Glutamatergic neuron (in vitro differentiated cells): ENCODE measurements at places on chromosomes 4 and X. TPM values are rescaled to one million over a fixed set of nuclear protein-coding genes. Genes with fewer than 3 reads are reported as not detected.
A peak's percentile ranks its signal among the peaks of the same experiment; 100 is the strongest.

GRCh38 chr4:188660796-188661195 is 521.6 kb downstream of the TRIML1 start:
- peaks cover 9% of the 10 kb centered on the region for H3K4me1 ChIP-seq
- peak overlapping the region; percentile 7 for H3K27ac ChIP-seq
- DNase-seq, result peak; percentile 32
- no peak overlapping the region for H3K4me3 ChIP-seq
- no peaks in the 10 kb centered on the region for H3K27me3 ChIP-seq

DNA sequence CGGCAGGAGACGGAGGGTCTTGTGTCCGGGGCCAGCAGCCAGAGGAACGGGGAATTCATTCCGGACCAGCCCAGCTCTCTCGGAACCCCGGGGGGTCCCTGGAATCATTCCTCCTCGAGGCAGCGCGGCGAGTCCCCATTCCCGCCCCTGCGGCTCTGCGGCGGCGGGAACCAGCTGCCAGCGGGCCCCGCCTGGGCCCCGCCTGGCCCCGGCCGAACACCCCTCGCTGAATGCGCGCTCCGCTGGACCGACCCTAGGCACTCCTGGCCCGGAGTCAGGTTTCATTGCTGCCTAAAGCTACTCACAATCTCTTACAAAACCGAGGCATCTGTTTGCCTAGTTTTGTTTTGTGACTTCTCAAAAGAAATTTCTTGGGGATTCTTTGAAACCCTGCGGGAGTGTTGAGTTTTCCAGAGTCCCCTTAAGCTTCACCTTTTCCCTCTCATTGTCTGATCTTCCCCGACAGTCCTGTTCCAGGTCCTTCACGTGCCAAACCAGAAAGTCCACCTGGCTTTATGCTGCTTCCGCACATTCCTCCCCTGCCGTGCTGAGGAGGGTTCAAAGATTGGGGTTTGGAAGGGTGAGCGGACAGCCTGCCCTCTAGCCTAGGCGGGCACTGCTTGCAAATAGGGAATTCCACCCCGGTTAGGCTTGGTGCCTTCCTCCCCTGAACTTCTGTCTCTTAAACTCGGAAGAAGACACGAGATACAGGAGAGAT is 789 bp downstream of the ARHGAP10 start:
- peak; percentile 47 for DNase-seq
- no peaks in the 10 kb centered on the region for H3K36me3 ChIP-seq
- peaks cover 38% of the 10 kb centered on the region for H3K4me1 ChIP-seq

ZNF630 gene
- total RNA-seq, result 2.8 TPM

SMIM43 gene
- not detected for total RNA-seq

SYP gene
- 291 TPM for total RNA-seq

DNA sequence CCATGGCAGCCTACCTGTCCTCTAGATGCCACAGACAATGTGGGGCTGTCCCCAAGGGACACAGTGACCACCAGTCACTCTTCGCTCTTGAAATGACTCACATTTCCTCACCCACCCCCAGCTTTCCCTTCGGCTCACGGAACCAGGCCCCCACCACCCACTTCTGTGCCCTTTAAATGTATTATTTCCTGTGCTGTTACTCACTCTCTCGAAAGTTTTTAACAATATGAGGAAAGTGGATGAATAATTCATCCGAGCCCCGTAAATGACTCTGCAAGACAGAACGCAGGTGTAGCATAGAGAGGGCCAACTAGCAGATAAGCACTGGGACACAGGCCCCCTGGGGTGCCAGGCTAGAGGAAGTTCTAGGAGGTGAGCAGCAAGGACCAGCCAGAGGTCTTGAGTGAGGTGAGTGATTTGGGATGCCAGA is 179.5 kb upstream of the TBL1X start:
- H3K4me3 ChIP-seq, result no peak overlapping the region

CDX4 gene
- not detected for total RNA-seq

- DNase-seq, result no peak
- H3K36me3 ChIP-seq, result peaks cover 4% of the 10 kb centered on the region
- H3K4me1 ChIP-seq, result no peaks in the 10 kb centered on the region
- no peak overlapping the region for H3K4me3 ChIP-seq
- no peaks in the 10 kb centered on the region for H3K27me3 ChIP-seq
These were observed 175.0 kb upstream of the UGT8 start for GRCh38 chr4:114423582-114423981.

DNA sequence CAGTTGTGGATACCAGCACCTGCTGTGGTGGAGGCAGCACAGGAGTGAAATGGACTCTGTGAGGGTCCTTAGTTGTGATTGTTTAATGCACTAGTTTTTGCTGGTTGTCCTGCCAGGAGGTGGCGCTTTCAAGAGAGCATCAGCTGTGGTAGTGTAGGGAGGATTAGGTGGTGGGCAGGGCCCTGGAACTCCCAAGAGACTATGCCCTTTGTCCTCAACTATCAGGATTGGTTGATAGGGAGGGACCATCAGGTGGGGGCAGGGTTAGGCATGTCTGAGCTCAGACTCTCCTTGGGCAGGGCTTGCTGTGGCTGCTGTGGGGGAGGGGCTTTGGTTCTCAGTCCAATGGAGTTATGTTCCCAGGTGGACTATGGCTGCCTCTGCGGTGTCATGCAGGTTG is 121.9 kb downstream of the RRAGB start:
- H3K4me3 ChIP-seq, result no peak overlapping the region
- H3K4me1 ChIP-seq, result no peaks in the 10 kb centered on the region
- H3K27ac ChIP-seq, result no peak overlapping the region
- H3K27me3 ChIP-seq, result peaks cover 3% of the 10 kb centered on the region

DNA sequence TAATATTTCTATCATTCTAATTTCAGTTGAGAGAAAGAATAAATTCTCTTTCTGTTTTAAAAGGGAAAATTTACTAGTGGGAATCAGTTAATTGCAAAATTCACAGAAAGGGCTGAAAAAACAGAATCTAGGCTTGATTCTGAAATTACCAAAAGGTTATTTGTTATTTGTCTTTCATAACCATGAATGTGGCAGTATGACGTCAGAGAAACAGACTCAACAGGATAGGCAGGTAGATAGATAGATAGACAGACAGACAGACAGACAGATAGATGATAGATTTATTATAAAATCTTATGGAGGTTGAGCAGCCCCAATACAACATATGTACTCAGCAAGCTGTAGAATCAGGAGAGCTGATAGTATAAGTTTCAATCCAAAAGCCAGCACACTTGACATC is 311.0 kb downstream of the ADAM29 start:
- H3K4me1 ChIP-seq, result no peaks in the 10 kb centered on the region
- H3K36me3 ChIP-seq, result no peaks in the 10 kb centered on the region
- DNase-seq, result no peak
- no peak overlapping the region for H3K4me3 ChIP-seq
- no peak overlapping the region for H3K27ac ChIP-seq

- H3K36me3 ChIP-seq, result no peaks in the 10 kb centered on the region
- no peak for DNase-seq
- H3K4me3 ChIP-seq, result no peak overlapping the region
- H3K27ac ChIP-seq, result no peak overlapping the region
These were observed 45.9 kb downstream of the USP11 start for GRCh38 chrX:47278691-47279090.

DNA sequence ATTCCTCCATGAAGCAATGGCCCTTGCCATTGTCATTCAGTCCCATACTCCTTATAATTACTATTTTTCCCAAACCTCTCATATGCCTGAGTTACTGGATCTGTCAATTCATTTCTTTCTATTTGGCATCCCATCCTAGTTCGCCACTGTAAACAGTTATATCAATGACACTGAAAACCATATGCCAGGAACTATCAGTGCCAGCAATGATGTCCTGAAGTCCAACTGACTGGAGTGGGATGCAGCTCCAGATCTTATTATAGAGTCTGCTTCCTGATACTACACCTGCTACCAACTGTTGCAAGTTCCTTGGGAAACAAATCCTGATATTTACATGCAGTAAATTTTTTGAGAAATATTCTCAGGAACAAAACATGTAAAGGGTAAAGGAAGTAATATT is 27.0 kb upstream of the BANK1 start:
- H3K4me3 ChIP-seq, result no peak overlapping the region
- H3K27ac ChIP-seq, result no peak overlapping the region
- H3K27me3 ChIP-seq, result no peaks in the 10 kb centered on the region
- peaks cover 4% of the 10 kb centered on the region for H3K4me1 ChIP-seq

DNA sequence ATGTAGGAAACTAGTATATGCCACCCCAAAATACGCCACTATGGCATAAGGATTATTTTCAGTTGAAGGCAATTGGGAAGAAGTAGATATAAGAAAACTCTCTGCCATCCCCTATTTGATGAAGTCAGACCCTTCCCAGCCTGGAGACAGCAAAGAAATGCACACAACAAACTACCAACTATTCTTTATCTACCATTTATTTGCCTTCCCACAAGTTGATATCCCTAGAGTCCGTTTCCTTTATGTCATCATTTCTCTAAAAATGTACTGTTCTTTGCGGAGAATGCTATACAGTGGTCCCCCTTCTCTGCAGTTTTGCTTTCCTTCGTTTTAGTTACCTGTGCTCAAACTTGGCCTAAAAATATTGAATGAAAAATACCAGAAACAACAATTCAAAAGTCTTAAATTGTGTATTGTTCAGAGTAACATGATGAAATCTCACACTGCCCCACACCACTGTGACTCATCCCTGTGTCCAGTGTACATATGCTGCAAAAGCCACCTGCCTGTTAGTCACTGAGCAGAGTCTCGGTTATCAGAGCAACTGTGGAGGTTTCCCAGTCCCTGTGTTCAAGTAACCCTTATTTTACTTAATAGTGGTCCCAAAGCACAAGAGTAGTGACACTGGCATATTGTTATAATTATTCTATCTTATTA is 152.3 kb downstream of the WDFY3 start:
- peaks cover 3% of the 10 kb centered on the region for H3K27me3 ChIP-seq
- H3K4me3 ChIP-seq, result peak overlapping the region; percentile 44
- peak overlapping the region; percentile 99 for H3K27ac ChIP-seq
- peak; percentile 43 for DNase-seq

EDA2R gene
- total RNA-seq, result 6.3 TPM

- no peaks in the 10 kb centered on the region for H3K27me3 ChIP-seq
- no peak overlapping the region for H3K4me3 ChIP-seq
- H3K4me1 ChIP-seq, result no peaks in the 10 kb centered on the region
- no peaks in the 10 kb centered on the region for H3K36me3 ChIP-seq
These were observed 168.2 kb downstream of the C4orf33 start for GRCh38 chr4:129264008-129264657.

GPRIN3 gene
- total RNA-seq, result 94.3 TPM

MSX1 gene
- total RNA-seq, result 0.22 TPM

- no peak for DNase-seq
- H3K4me3 ChIP-seq, result no peak overlapping the region
- H3K36me3 ChIP-seq, result peaks cover 5% of the 10 kb centered on the region
- no peak overlapping the region for H3K27ac ChIP-seq
These were observed 133.2 kb downstream of the KDM6A start for GRCh38 chrX:45006002-45006800.

GRCh38 chrX:30777575-30777974 is 111.5 kb downstream of the TAB3 start:
- no peaks in the 10 kb centered on the region for H3K36me3 ChIP-seq
- H3K4me3 ChIP-seq, result no peak overlapping the region
- H3K4me1 ChIP-seq, result no peaks in the 10 kb centered on the region
- H3K27me3 ChIP-seq, result no peaks in the 10 kb centered on the region

GDPD2 gene
- not detected for total RNA-seq

- H3K4me1 ChIP-seq, result peaks cover 2% of the 10 kb centered on the region
- no peak overlapping the region for H3K27ac ChIP-seq
- no peaks in the 10 kb centered on the region for H3K36me3 ChIP-seq
- H3K4me3 ChIP-seq, result no peak overlapping the region
- H3K27me3 ChIP-seq, result no peaks in the 10 kb centered on the region
- DNase-seq, result no peak
These were observed 48.9 kb upstream of the TMSB15B start for GRCh38 chrX:103913356-103914020.

CT45A3 gene
- not detected for total RNA-seq

DNA sequence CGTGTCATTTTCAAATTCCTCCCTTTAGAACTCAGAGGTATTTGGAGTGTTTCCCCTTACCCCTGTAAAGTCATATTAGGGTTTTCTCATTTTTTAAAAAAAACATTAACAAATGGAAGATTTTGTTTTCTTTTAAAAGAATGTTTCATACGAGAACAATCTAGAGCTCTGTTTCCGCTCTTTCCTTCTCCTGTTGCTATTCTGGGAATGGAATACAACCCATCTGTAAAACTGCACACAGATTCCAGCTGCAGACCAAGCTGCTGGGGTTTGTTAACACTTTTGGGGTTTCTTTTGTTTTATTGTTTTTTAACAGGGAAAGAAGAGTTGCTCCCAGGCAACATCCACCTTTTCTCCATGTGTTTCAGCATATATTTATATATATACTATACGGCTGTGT is 61.3 kb downstream of the HCCS start:
- no peaks in the 10 kb centered on the region for H3K4me1 ChIP-seq
- no peak overlapping the region for H3K4me3 ChIP-seq
- no peak for DNase-seq
- H3K27me3 ChIP-seq, result no peaks in the 10 kb centered on the region
- H3K27ac ChIP-seq, result no peak overlapping the region

FRMD7 gene
- total RNA-seq, result not detected

DNA sequence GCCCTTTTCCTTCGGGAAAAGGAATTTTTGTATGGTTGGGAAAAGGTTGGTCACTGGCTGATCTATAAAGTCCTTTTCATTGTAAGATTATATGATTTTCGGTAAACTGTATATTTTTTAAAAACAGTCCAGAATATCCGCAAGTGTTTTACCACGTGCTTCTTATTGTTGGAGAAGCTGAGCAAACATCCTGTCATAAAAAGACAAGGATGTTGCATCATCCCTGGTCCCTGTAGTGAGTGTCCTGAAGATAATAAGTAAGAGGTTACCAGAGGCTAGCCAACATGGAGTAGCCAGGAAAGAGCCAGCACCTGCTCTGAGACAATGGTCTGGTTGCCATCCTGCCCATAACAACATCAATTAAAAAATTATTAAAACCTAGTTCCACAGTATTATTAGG is 5.1 kb downstream of the CXCL9 start:
- H3K4me3 ChIP-seq, result no peak overlapping the region
- no peaks in the 10 kb centered on the region for H3K27me3 ChIP-seq
- H3K4me1 ChIP-seq, result no peaks in the 10 kb centered on the region

ABHD18 gene
- 9.7 TPM for total RNA-seq

SPOCK3 gene
- 26.8 TPM for total RNA-seq

DAPP1 gene
- not detected for total RNA-seq

EGFL6 gene
- not detected for total RNA-seq
